C1 segment of cervical spinal cord (tissue), 14 donors: ENCODE measurements at places on chromosomes 2 and 18.

- DNase-seq = no peak
Measured at GRCh38 chr2:98441706-98442450, 2.8 kb upstream of the INPP4A start.

- no peak for DNase-seq
Measured at GRCh38 chr2:58052978-58053377, 6.4 kb downstream of the VRK2 start.

DNA sequence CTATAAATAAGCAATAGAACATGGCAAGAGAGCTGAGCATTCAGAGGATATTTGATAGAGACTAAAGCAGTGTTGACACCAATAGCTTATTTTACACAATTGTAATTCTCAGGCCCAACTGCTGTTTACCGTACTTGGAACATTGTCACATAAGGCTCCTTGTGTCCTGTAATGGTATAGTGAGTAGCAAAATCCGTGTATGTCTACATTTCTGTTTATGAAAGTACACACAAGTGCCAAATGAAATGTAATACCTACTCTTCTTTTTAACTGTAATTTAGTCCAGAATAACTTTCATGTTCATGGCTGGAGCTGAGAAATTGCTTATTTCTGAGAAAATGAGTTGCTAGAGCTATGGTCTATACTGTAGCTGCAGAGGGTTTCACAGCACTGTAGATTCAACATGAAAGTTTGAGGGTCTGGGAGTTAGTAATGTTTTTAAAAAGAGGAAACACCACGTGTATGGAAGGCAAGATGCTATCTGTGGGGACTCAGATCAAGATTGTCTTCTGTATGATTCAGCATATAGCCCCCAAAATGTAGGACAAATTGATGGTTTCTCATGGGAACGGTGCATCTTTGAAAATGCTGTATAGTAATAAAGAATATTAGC is 110.2 kb upstream of the NOSTRIN start:
- DNase-seq = no peak

GRCh38 chr2:86570059-86570458 is 6.8 kb upstream of the CHMP3 start:
- DNase-seq = no peak

- no peak for DNase-seq
Measured at GRCh38 chr2:197600306-197600705, 75.1 kb downstream of the RFTN2 start.

- DNase-seq = peak; percentile 43
Measured at GRCh38 chr2:26164231-26164630, 8.7 kb upstream of the GAREM2 start.

DNA sequence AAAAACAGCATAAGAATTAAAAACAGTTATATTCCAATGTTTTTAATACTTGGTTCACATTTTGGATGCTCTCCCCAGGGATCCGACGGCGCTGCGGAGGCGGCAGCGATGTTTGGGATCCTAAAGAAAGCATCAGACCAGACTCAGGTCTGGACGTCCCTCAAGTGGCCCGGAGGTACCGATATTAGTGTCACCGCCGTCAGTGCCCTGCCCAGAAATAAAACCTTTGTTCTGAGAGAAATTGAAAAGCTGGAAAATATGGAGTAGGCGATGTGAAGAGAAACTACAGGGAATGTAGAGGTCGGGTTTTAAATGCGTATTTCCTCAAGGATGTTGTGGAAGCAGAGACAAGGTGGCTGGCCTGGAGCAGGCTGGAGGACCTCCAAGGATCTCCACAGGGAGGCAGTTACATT is 683 bp upstream of the TBC1D8 start:
- DNase-seq = peak; percentile 29

DNA sequence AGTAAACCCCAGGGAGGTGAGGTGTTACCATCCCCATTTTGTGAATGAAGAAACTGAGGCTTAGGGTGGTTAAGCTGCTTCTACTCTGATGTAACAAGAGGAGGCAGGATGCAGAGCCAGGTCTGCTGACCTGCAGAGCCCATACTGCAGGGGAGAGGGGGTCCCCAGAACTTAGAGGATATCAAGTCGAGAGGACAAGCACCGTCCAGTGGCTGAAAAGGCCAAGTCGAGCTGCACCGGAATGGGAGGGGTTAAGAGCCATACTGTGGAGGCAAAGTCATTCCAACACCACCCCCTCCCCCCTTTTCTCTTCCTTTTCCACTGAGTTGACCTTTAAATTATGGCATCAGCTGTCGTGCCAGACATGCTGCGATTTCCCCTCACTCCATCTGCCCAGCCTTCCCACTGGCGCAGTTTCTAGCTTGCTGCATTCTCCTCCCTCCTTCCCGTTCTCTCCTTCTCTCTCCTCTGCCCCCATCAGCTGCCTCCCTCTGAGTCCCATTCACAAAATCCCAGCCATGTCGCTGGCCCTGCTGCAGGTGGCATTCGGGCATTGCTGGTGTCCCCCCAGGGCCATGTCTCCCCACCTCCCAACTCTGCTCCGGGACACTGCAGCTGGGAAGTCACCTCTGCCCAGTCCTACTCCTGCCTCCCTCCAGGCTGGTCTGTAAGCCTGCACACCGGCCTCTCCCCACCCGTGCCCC is 346.9 kb downstream of the DYSF start:
- no peak for DNase-seq

DNA sequence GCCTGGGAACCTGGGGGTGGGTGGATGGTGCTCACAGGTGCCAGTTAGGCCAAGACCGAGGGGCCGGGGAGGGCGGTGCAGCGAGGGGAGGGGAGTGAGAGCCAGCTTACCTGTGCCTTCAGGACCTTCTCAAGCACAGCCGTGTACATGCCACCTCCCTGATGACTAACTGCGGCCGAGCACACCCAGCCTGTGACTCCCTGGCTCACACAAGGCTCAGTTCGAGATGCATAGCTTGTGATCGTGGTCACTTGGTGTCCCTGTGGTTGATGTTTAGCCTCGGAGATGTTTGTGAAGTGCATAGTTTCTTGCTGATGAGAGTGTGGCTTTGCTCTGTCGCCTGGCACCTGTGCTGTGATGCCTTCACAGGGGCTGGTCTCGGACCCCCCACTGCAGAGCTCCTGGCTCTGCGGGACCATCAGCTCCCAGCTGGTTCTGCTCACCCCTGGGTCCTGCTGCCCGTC is 84.5 kb upstream of the ODC1 start:
- DNase-seq = no peak

DNA sequence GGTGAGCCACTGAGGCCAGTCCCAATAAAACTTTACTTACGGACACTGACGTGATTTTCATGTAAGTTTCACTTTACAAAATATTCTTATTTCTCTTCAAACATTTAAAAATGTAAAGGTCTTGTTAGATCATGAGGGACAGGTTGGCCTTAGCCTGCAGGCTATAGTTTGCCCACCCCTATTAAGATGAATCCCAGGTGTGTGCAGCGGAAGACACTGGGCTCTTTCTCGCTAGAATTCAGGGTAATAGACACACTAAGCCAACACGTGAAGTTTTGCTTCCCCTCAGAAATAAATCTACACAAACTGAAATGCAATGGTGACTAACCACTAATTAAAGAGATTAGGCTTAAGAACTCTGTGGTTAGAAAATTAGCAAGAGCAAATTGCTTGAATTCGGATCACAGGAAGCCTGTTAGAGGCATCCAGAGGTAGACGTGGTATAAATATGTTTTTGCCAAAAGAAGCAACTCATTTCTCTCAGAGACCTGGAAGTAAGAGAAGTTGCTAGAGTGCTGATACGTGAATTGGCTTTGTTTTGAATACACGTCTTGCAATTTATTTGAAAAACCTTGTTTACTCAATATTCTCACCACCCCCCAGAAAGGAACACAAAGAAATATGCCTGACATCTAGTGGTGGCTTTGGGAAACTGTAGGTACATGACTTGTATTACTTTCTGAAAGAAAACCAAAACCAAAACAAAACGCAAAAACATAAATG is 151.6 kb downstream of the DTNB start:
- DNase-seq = no peak

DNA sequence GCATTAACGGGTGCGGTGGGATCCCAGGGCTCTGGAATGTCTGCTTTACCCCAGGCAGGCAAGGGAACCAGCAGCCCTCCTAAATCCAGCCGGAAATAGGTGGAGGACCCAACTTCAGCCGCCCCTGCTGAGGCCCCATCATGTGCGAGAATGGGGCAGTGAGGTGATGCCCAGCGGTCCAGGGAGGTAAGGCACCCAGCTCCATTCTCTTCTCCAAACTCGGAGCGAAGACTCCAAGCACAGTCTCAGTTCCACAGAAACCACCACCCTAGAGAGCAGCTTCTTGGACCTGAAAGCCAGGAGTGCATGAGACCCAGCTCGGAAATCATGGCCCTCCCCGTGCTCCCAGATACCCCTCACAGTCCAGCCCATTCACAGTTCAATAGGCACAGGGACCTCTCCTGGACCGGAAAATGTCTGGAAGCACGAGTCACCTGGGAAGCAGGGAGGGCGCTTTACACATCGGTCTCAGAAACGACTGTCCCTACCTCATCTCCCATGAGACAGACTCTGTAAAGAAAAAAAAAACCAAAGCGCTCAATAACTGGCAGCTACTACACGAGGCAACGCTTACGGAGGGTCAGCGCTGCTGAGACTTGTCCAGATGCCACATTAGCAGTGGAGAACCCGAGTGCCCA is 2.0 kb downstream of the SDC1 start:
- DNase-seq = no peak

- no peak for DNase-seq
Measured at GRCh38 chr2:39657287-39657937, 8.3 kb upstream of the TMEM178A start.

DNA sequence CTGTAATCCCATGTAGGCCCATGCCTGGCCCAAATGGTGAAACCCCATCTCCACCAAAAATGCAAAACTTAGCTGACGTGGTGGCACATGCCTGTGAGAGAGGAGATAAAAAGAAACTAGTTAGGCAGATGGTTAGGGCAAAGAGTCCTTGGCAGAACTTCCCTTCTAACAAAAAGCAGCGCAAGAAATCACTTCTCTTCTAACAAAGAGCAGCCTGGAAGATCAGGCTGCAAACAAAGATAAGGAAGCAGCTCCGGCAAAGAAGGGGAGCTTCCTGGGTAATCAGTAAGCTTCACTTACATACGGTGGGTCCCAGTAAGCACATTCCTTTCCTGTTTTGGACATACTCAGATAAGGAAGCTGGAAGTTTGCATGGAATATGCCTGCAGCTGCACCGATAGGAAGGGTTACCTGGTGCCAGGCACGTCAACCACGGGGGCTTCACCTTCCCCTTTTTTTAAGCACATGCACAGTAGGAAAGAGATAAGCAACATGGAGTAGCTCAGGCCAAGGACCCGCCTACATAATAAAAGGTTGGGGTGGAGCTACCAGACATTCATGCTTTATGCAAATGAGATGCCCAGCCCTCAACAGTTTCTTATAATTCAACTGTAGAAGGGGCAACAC is 61.0 kb upstream of the SLC25A52 start:
- DNase-seq = no peak

- DNase-seq = no peak
Measured at GRCh38 chr18:58947136-58947732, 82.6 kb downstream of the ZNF532 start.

GRCh38 chr2:64210816-64211215 is 66.6 kb upstream of the PELI1 start:
- no peak for DNase-seq

DNA sequence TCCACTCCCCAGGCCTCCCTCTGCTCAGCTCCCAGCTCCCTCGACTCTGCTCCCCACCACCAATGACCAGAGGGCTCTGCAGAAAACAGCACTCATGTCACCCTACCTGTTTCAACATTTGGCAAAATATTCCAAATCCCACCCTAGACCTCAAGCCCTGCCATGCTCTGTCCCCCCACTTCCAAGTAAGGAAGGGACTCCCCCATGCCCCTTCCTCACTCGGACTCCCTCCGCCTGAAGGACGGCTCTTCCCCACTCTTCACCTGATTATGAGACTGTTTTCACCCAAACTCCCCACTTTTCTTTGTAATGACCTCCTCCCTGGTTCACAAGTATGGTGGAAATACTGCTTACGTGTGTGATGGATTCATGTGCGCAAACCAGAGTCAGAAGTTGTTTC is 208.4 kb downstream of the MGAT5 start:
- no peak for DNase-seq

DNA sequence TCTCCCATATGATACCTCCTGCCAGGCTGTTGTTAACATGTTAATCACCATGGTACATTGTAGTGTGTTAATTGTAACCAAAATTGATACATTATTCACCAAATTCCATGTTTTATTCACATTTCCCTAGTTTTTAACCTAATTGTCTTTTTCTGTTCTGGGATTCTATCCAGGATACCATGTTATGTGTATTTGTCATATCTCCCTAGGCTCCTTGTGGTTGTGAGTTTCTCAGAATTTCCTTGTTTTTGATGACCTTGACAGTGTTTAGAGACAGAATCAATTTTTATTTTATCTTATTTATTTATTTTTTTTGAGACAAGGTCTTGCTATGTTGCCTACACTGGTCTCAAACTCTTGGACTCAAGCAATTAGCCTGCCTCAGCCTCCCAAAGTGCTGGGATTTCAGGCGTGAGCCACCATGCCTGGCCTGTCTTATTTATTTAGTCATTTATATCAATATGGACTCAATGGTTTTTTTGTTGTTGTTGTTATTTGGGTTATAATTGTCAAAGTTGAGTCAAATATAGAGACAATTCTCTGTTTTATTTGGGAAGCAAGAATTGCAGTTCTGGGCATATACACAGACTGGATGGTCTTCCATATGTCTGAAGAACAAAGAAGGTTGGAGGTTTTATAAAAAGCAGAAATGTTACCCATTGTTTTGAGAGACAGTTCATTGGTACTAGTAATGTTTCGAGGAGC is 42.6 kb downstream of the INPP4A start:
- no peak for DNase-seq

DNA sequence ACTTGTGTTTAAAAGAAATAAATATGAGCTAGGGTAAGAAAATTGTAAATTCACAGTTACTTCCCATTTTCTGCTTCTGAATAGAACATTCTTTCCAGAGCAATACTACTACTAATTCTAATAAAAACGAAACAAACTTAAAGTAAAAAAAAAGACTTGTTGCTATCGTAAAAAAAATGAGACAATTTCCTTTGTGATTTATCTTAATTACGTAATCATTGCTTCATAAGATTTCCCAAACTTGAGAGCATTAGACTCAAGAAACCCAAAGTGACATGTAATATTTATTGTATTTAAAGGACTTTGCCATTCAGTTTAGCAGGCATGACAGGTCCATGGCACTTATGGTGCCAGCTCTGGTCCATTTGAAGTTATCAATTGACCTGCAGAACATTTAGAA is 153.8 kb downstream of the AQP4 start:
- DNase-seq = no peak

DNA sequence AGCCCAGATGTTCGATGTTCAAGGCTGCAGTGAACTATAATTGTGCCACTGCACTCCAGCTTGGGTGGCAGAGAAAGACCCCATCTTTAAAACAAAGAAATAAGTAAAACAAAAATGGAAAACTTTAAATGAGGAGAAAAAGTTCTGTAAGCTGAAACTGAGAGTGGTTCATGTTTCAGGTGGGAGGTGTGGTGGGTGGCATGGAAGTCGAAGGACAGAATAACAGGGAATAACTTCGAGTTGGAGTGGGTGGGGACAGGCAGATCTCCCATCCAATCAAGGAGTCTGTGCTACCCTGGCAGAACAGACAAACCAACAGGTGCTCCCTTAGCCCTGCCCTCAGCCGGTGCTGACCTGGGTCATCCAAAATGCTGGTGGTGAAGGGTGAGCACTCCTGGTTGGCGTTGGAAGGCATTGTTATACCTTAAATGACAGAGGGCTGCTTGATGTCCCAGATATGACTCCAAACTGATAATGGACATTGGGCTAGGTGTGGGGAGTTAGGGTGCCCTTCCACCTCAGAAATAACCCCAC is 328.4 kb downstream of the DYSF start:
- no peak for DNase-seq
